ENCODE measurements at places on chromosomes 5 and 9.
A peak's percentile ranks its signal among the peaks of the same experiment; 100 is the strongest.

- DNase-seq, result no peak
Observed at GRCh38 chr5:109307456-109307855, 102.3 kb downstream of the PJA2 start.

DNA sequence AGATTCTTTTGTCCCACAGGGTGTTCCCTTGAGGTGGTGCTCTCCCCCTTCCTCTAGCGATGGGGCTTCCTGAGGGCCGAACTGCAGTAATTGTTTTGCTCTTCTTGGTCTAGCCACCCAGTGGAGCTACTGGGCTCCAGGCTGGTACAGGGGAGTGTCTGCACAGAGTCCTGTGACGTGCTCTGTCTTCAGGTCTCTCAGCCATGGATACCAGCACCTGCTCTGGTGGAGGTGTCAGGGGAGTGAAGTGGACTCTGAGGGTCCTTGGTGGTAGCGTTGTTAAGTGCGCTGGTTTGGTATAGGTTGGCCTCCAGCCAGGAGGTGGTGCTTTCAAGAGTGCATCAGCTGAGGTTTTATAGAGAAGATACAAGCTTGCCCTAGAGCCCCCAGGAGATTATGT, 20.4 kb upstream of the CEP72 start:
- no peak for DNase-seq

- DNase-seq, result no peak
Observed at GRCh38 chr5:128706269-128706668, 168.2 kb upstream of the FBN2 start.

DNA sequence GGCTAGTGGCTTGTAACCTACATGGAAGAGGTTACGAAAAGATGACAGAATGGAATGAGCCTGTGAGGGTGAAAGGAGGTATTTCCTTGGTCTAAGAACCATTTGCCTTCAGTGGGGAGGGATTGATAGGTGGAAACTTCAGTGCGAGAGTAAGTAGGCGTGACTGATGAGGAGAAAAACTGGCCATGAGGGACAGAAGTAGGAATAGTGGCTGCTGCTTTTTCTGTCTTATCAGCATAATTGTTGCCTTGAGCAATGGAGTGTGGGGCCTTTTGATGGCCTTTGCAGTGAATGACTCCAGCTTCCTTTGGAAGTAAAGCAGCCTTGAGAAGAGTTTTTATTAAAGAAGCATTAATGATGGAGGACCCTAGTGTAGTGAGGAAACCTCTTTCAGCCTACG, 9.0 kb upstream of the ZNF79 start:
- no peak for DNase-seq

DNA sequence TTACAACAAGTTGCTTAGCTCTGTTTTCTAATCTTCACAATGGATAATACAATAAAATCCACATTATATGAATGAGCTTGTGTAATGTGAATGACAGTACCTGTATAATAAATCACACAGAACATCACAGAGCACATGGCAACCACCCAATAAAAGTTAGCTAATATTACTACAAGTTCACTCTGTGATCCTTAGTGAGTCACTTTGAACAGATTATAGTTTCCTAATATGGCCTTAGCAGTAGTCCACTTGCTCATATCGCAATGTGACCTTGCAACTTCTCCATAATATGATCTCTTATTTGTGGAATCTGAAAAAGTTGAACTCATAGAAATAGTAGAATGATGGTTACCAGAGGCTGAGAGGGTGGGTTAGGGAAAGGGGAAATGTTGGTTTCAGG, 361.3 kb downstream of the PTPRD start:
- no peak for DNase-seq

- no peak for DNase-seq
Observed at GRCh38 chr9:121191235-121191634, 10.4 kb downstream of the RAB14 start.

GRCh38 chr9:129341171-129341986, 163.3 kb upstream of the IER5L start:
- DNase-seq, result no peak

- no peak for DNase-seq
Observed at GRCh38 chr5:55327281-55327680, 19.5 kb downstream of the MTREX start.

DNA sequence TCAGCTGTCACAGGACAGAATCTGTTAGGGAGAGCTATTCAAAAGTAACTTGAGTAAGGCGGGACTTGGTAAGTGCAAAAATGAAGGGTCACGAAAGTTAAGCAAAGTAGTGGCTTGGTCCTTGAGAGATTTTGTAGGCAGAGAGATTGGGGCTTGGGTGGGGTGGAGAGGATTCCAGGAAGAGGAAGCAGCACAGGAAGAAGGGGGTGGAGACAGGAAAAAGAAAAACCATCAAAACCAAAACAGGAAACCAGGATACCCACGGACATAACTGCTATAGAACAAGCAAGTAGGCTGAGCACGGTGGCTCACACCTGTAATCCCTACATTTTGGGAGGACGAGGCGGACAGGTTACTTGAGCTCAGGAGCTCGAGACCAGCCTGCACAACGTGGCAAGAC, 3.7 kb downstream of the ROPN1L start:
- DNase-seq, result no peak

DNA sequence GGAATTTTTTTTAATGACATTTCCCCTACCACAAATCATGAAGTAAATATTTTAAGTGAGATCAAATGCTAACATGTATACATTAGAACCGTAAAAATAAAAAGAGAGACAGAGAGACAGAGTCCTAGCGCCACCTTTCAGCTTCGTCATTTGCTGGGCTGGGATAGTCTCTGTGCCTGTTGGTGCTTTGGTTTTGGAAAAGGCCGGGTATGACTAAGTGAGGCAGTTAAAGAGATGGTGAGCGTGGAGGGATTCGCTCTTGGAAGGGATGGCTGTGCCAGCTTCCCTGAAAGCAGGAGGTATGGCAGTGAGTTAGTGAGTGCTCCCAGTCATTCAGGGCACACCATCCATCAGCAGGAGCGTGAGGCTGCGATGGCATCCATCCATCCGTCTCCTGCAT, 729.6 kb upstream of the WWC1 start:
- no peak for DNase-seq

GRCh38 chr5:174355208-174355612, 309.7 kb downstream of the NSG2 start:
- DNase-seq, result no peak

DNA sequence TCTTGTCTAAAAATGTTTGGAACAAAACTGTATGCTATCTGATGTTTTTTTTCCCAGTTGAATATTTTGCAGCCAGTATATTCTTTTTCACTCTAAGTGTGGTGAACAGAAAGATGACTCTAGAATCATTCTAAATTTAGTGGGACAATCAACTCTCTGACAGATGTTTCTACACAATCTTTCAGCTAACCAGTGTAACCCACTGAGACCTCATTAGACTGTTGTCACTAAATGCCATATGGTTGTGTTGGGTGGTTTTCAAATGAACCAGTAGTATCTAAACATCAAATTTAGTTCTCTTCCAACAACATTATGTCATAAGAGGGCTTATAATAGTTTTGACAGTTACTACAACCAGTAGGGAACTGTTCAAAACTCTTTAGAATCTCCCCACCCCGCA, 129.6 kb upstream of the PRLR start:
- no peak for DNase-seq

DNA sequence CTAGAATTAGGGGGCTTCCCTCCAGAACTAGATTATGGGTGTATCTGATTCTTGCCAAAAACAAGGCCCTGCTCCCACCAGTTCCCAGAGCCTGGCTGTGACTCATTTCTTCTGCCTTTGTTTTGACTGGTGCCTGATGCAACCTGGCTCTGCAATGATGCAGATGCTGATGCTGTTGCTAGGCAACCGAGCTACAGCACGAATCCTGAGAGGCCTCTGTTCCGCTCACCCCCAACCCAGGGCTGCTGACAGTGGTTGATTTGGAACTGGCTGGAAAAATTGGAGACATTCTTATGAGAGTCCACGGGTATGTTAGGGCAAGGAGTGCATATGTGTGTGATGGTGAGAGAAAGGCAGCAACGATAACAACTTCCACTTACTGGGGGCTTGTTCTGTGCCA, 100.3 kb downstream of the NSG2 start:
- DNase-seq, result no peak

GRCh38 chr5:167363065-167363464, 928.4 kb upstream of the WWC1 start:
- no peak for DNase-seq

GRCh38 chr5:8383616-8384015, 514.7 kb downstream of the MTRR start:
- no peak for DNase-seq

GRCh38 chr5:171712616-171713015, 73.0 kb upstream of the SMIM23 start:
- no peak for DNase-seq

GRCh38 chr9:73577848-73578247, 426.2 kb downstream of the ANXA1 start:
- no peak for DNase-seq

DNA sequence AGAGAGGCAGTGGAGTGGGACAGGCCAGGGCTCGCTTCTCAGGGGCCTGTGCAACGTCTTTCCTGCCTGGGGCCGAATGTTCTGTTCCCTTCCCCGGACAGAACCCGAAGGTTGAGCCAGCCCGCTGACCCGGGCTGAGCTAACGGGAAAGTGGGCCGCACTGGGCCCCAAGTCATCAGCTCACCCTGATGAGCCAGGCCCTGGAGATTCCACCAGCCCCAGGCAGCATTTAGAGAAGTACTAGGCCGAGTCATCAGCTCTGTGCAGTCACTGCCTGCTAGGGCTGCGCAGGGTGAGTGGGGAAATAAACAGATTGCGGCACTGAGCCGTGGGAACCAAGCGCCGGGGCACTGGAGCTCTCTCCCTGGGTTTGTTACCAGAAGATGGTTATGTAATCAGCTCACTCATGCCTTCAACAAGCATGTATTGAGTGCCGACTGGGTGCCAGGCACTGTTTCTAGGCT, 29.1 kb upstream of the DUSP1 start:
- no peak for DNase-seq

- no peak for DNase-seq
Observed at GRCh38 chr9:23255346-23255745, 570.7 kb downstream of the ELAVL2 start.

DNA sequence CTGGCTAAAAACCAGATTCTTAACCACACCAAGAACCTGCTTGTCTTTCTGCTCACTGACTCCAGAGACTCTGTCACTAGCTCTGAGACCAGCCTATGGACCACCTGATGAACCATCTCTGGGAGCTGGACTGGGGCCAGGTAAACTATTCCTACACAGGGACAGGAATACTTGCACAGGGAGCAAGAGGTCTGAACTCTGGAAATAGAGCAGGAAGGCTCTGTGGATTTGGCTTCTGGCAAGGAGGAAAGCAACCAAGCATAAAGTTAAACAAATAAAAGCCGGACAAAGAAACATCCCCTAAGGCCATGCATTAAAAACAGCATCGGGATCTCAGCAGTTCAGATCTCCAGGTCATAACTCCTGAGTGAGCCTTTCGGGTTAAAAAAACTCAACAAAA, 5.6 kb upstream of the SPARC start:
- DNase-seq, result no peak

GRCh38 chr5:23411994-23412393, 95.4 kb upstream of the PRDM9 start:
- DNase-seq, result no peak

- peak; percentile 14 for DNase-seq
Observed at GRCh38 chr9:130263601-130264413, 1.8 kb upstream of the HMCN2 start.

- DNase-seq, result no peak
Observed at GRCh38 chr9:88659126-88659525, 124.1 kb downstream of the NXNL2 start.

GRCh38 chr9:79945016-79945415, 373.3 kb downstream of the TLE4 start:
- no peak for DNase-seq

DNA sequence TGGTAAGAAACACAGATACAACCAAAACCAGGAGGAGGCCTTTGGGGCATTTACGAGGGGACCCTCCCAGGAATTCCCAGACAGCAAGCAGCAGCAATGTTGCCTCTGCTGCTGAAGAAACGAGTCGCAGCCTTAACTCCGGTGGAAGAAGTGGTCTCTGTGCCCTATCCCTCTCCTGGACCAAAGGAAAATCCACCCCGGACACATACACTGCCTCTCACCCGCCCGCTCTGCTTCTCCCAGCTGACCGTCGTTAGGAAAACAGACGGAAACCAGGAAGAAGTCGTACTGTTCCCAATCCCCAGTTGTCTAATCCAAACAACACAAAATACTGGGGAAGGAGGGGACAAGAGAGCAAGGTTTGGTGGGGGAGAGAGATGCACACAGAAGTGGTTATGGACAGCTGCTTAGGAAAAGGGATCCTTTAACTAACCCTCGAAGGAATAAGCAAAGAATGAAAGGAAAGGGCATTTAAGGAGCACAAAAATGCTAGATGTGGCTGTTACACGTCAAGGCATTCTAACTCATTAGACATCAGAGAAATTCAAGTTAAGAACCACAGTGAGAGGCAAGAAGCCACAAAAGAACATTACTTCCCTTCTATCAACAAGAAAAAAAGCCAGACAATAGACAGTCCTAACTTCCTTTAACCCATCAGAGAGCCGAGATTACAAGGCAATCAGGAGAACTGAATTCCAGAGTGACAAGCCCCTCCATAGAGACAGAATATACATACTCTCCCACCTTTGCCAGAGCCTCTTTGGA, 71.9 kb downstream of the ACTL7B start:
- no peak for DNase-seq

DNA sequence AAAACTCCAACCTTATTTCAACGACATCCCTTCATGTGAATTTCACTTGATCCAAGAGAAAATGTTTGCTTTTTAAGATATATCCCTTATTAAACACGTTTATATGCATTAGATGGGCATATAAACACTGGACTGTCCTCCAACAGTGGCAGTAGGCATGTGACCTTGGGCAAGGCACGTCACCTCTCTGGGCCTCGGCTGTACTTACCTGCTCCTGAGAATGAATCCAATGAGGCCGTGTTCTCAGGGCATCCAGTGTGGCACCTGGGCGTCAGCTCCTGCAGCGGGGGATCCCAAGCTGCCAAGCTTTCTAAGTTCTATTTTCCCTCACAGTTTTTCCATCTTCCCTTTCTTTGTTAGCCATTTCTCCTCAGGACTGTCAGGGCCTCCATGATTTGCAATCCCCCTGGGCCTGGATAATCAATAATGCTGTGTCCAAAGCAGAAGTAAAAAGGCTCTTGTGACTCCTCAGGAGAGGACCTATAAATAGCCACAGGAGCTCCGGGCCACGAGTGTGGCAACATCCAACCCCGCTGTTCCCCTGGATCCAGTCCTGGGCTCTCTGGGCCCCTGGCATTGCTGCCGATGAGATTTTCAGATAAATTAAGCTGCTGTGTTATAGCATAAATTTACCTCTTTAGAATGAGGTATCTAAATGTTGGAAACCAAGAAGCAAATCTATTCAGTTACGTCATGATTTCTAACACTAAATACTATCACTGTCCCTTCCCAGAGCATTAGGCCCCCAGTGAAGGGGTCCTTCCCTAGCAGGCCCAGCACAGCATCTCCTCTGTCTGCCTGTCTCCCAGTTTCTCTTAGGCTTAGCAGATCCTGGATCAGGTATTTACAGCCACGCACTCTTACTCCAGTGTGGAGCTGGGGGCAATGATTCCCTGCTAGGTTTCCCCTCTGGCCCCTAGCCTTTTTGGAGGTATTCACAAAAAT, 76.8 kb downstream of the PTPN3 start:
- no peak for DNase-seq
